ENCODE measurements at places on chromosomes 2 and 18.

DNA sequence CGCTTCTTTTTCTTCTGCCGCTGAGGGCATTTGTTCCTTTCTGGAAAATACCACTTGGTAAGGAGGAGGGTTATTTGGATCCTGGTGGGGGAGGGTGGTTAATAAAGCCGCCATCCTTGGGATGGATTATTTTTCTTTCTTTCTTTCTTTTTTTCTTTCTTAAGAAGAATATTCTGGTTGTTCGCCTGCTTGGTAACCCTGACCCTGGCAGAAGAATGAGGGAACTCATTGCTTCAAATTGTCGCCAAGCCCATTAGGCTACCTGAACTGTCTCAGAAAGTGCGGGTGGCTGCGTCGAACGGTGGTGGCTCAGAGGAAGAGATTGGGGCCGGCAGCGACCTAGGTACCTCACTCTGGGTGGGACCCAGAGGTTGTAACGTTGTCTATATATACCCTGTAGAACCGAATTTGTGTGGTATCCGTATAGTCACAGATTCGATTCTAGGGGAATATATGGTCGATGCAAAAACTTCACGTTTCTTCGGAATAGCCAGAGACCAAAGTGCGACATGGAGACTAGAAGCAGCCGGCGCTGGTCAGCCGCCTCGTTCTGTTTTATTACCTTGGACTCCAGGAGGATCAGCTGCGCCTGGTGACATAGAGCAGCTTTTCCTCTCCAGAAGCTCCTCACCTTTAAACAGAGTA lies 1.3 kb upstream of the HOXD4 start:
- no peak for ATAC-seq

- peak; percentile 62 for ATAC-seq
Measured at GRCh38 chr18:68962623-68963022, 164.7 kb downstream of the CCDC102B start.

DNA sequence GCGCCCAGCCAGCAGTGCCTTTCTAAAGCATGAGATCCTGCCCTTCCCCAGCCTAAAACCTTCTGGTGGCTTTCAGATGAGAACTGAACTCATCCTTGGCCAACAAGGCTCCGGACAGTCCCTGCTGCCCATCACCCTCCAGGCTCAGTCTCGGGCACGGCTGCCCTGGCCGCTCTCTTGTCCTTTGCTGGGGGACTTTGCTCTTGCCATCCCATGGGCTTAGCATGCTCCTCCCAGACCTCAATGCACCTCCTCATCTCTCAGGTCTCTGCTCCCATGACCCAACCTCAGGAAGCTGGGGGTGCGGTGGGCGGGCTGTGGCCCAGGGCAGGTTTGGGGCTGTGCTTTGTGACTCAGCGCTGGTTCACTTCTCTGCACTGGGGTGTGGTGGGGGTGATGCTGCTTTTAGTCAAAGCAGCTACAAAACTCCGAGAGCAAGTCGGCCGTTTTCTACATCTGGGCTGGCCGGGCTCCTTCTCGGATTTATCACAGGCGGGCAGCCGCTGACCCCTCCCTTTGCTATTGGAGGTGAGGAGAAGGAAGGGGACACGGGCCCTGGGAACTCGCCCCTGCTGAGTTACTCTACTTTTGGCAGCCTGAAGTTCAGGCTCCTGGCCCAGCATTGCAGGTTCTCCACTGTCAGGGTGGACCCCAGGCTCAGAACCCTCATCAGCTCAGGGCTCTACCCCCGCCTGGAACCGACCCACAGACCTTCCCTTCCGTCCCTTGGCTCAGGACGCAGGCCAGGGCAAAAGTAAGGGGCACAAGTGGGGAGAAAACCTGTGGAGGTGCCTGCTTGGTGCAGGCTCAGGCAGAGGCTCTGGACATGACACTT lies 90.6 kb upstream of the TAF1B start:
- ATAC-seq = peak; percentile 86

GRCh38 chr2:85584354-85584856 lies at the start of gene VAMP5:
TSS of gene VAMP5 (plus strand) at chr2:85584431. CDS start at chr2:85584491, 60 bp downstream.
- ATAC-seq = peak; percentile 35

DNA sequence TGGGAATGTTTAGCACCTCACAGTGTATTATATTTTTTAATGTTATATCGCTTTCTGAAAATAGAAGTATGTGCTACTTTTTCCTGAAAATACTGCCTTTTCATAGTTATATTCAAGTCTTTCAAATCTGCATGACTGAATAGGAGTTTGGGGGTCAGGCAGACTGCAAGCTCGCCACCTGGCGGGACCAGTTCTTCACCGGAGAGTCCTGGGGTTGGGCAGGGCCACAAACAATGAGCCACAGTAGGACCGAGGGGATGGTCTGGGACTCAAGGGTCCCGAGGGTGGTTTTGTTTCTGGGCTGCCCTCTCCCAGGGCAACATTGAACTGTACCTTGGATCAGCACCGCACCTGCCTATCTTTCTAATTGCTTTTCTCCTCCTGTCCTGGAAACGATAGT lies 70.6 kb downstream of the VWA3B start:
- no peak for ATAC-seq

GRCh38 chr18:47754311-47755101 lies 176.0 kb downstream of the SMAD2 start:
- peak; percentile 35 for ATAC-seq

All from esophagus mucosa (tissue), 1 donor.